ENCODE measurements at places on chromosomes 16 and 17. TPM values are rescaled to one million over a fixed set of nuclear protein-coding genes. Genes with fewer than 3 reads are reported as not detected.

TBC1D3 gene
- total RNA-seq, result 3.8 TPM

- DNase-seq, result no peak
Observed at GRCh38 chr17:753418-753817, 1.4 kb upstream of the GEMIN4 start.

- DNase-seq, result no peak
Observed at GRCh38 chr16:2467528-2468232, 3.4 kb upstream of the NTN3 start.

GRCh38 chr17:81287741-81288430, 7.2 kb downstream of the SLC38A10 start:
- DNase-seq, result no peak

GAST gene
- not detected for total RNA-seq

- DNase-seq, result peak; percentile 68
Observed at GRCh38 chr16:67542464-67542863, 13.8 kb downstream of the RIPOR1 start.

RHBDL1 gene
- 0.84 TPM for total RNA-seq

DNA sequence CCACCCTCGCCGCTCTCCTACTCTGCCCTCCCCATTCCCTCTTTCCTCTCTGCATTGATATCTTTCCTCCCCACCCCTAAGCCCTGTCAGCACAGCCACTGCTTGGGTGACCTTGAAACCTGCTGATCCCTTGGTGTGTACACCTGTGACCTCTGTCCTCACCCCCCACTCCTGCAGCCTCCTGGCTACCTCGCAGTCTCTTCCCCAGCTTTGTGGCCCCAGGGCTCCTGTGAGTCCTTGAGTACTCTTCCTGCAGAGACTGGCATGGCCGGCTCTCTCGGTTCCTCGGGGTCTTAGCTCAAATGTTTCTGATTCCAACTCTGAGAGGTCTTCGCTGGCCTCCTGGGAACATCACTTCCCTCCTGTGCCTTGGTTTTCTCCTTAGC, 31.7 kb downstream of the ADCY7 start:
- DNase-seq, result no peak

DNA sequence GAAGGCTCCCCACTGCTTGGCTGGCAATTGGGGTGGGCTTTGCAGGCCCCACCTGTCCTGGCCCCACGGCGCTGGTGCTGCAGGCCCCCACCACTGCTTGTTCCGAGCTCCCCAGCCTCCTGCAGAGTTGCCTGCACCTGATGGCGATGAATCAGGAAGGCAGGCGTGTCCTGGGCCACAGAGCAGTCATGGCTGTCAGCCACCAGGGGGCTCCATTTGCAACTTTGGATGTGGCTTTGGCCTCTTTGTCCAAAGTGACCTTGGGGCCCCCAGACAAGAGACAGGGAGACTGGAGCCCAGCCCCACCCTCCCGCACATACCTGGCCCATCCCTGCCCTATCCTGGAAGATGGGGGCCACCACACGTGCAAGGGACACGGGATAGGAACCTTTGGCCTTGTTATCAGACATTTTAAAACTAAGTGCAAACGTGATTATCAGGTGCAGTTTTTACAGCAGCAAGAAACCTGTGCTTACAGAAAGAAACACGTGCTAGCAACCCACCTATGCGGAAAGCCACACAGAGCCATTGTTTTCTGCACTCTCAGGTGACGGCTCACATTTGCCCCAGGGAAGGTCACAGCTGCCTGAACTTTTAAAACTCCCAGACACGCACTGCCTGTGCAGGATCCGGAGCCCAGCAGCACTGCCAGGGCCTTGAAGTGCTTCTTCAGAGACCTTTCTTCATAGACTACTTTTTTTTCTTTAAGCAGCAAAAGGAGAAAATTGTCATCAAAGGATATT, at the start of gene DNASE1:
TSS of gene DNASE1 (plus strand) at position 443 of the 743 bp plus-strand sequence. CDS start 683 bp downstream, outside the sequence.
- DNase-seq, result peak; percentile 73

GRCh38 chr16:65608455-65608854, 486.6 kb upstream of the CDH11 start:
- no peak for DNase-seq

SCNN1G gene
- not detected for total RNA-seq

- peak; percentile 82 for DNase-seq
Observed at GRCh38 chr17:79393358-79394052, 217.3 kb downstream of the RBFOX3 start.

DNA sequence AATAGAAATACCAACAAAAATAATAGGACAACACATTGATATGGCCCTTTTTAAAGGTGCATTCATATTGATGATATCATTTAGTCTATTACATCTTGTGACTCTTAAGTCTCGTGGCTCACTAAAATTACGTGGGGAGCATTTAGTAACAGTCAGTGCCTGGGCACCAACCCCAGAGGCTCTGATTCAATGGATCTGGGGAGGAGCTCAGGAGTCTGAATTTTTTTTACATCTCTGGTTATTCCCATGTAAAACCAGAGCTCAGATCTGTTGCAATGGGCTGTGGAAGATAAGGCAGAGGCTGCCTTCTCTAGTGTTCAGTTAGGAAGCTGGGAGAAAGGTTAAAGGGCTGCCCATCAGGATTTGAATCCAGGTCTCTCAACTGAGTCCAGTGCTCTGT, 549.9 kb upstream of the CDH5 start:
- DNase-seq, result no peak

DNA sequence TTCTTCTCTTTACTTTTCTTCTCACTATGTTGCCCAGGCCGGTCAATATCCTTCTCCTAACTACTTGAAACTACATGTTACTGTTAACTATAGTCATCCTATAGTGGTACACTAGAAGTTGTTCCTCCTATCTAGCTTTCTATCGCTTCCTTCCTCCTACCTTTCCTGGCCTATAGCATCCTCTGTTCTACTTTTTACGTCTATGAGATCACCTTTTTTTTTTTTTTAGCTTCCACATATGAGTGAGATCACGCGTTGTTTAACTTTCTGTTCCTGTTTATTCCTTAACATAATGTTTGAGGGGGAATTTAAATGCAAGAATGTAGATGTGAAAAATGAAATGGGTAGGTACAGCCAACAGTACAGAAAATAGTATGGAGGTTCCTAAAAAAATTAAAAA, 30.5 kb upstream of the YPEL2 start:
- DNase-seq, result no peak

GRCh38 chr17:57869617-57870282, 19.9 kb upstream of the MRPS23 start:
- DNase-seq, result no peak
